ENCODE measurements at places on chromosomes 12 and 14.

- DNase-seq = no peak
These were observed 228.7 kb downstream of the CACNA1C start for GRCh38 chr12:2281446-2281845.

- no peak for DNase-seq
These were observed 21.3 kb upstream of the HSP90B1 start for GRCh38 chr12:103908877-103909276.

DNA sequence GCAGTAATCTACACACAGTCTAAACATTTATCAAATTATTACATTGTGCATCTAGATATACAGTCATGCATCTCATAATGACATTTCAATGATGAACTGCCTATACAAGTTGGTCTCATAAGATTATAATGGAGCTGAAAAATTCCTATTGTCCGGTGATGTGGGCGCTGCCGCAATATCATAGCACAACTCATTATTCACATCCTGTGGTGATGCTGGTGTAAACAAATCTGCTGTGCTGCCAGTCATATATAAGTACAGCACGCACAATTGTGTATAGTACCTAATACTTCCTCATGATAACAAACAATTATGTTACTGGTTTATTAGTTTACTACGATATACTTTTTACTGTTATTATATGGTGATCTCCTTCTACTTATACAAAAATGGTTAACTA, 768.8 kb upstream of the NOVA1 start:
- no peak for DNase-seq

- no peak for DNase-seq
These were observed 215.5 kb downstream of the C12orf50 start for GRCh38 chr12:87813476-87814234.

GRCh38 chr12:103626498-103626897, 39.4 kb downstream of the STAB2 start:
- DNase-seq = no peak

DNA sequence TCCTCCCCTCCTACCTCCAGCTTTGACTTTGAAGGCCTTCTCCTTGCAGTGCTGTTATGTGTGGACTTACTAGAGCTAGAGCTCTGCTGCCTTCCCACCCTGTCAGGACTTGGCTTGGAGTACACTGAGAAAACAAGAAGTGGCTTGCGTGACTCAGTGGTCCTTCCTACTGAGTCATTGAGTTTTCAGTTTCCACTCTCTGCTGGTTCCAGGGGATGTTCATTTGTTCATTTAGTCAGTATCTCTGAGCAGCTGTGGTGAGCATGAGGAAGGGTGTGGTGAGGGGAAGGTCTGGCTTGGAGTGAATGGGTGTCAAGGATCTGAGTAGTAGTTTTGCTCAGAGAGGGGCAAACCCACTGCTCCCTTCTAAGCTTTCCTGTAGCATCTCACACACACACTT, 17.2 kb upstream of the ELK3 start:
- no peak for DNase-seq

Data from activated gamma-delta T cell (primary cell).